RPMI7951 (cell line): ENCODE measurements at places on chromosomes 6 and 20. TPM values are rescaled to one million over a fixed set of nuclear protein-coding genes. Genes with fewer than 3 reads are reported as not detected.

DNA sequence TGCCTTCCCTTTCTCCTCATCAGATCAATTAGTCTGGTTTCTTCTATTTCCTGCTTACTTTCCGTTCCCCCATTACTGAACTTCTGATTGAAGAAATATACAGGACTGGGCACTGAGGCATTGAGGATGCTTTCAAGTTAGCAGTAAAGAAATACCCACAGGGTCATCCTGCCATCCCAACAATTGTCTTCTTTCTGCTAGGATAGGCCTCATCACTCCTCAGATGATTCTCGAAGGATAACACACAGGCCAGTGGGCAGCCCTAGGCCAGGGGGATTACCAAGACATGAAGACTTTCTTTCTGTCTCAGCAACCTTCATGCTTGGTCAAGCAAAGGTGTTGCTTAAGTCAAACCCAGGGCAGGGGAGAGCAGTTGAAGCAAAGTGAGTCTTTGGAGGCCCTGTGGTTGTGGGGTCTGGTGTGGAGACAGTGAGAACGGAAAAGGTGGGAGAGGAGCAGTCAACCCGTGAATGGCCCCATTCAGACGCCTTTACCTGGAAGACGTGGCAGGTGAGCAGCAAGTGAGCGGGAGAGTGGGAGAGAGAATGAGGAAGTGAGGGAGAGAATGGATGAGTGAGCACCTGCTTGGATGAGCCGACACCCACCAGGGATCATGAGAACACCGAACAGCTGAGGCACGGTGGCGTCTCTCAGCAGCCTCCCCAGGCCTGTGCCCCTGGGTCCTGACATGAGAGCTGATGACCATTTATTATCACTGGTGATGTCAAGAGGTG, 462.9 kb downstream of the PREX1 start:
- no peak for DNase-seq

GRCh38 chr20:38132910-38133501, 32.1 kb downstream of the TGM2 start:
- DNase-seq, result no peak

GRCh38 chr6:33949877-33950435, 146.2 kb upstream of the MLN start:
- no peak for DNase-seq

GRCh38 chr6:89782222-89782621, 37.4 kb downstream of the MDN1 start:
- DNase-seq, result no peak

- DNase-seq, result peak; percentile 59
These were observed 306.4 kb downstream of the COL12A1 start for GRCh38 chr6:74899416-74899815.

GRCh38 chr6:73461537-73462350, at the start of gene MTO1:
MTO1 (plus strand) TSS chr6:73461737; CDS start chr6:73461855, 118 bp downstream.
- DNase-seq, result peak; percentile 89

GRCh38 chr20:16063881-16064280, 509.4 kb downstream of the KIF16B start:
- DNase-seq, result no peak

Gene PCSK2
- not detected in 2 replicates for total RNA-seq

Gene SLCO4A1
- 60.2 and 62.4 TPM in 2 replicates for total RNA-seq

Gene LMBRD1
- total RNA-seq, result 22.5 and 30.2 TPM in 2 replicates

Gene BNIP5
- total RNA-seq, result not detected in 2 replicates
